ENCODE measurements at places on chromosomes 3 and 15.

GRCh38 chr3:55984626-55985025 is 483.6 kb downstream of the ERC2 start:
- no peak for DNase-seq

GRCh38 chr3:53817211-53817610 is 29.0 kb downstream of the CHDH start:
- DNase-seq: no peak

DNA sequence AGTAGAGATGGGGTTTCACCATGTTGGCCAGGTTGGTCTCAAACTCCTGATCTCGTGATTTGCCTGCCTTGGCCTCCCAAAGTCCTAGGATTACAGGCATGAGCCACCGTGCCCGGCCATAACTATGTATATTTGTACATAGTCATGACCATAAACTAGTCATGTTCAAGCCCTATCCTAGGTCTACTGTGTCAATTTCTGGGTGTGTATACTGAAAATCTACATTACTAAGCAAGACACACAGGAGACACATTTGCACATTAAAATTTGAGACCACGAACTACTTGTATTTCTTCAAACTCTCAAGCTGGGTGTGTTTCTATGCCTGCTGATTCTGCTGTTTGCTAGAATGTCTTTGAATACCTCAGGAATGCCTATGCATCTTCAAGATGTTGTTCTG is 451.3 kb upstream of the MCTP2 start:
- no peak for DNase-seq

- no peak for DNase-seq
These were observed 355.5 kb upstream of the SUCLG2 start for GRCh38 chr3:68009900-68010299.
